Tibial nerve (tissue), 4 donors: ENCODE measurements at places on chromosomes 7 and 10. TPM values are rescaled to one million over a fixed set of nuclear protein-coding genes. Genes with fewer than 3 reads are reported as not detected.

The TMEM178B gene
- 0.63 TPM for total RNA-seq

The LBX1 gene
- total RNA-seq = 0.60 TPM

The WIPF3 gene
- total RNA-seq = 4.2 TPM

The MSMB gene
- total RNA-seq = not detected

The RTKN2 gene
- total RNA-seq = not detected

The COL1A2 gene
- total RNA-seq = 747 TPM

- no peak for DNase-seq
Measured at GRCh38 chr10:115432188-115432819, 339.1 kb downstream of the ATRNL1 start.

- no peak for DNase-seq
Measured at GRCh38 chr7:158705234-158705850, 738 bp upstream of the NCAPG2 start.

- no peak for DNase-seq
Measured at GRCh38 chr10:17811146-17811865, 2.2 kb downstream of the MRC1 start.

- no peak for DNase-seq
Measured at GRCh38 chr10:113407218-113407617, 145.6 kb upstream of the HABP2 start.

DNA sequence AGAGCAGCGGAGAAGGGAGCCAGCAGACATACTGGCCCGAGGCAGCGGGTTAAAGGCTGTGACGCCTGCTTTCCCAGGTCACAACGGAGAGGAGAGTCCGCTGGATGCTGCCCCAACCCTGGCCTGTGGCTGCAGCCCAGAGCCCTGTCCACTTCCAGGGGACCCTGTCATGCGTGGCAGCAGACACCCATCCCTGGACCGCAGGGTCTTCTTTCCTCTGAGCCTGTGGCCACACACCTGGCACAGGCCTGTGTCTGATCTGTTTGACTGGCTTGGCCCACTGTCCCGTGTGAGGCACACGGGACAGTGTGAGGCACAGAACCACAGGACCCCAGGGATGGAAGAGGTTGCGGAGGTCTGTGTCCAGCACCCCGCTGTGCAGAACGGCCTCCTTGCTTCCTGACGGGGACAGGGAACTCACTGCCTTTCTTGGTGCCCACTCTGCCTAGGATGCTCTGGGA, 42.4 kb downstream of the INSIG1 start:
- DNase-seq = no peak

- no peak for DNase-seq
Measured at GRCh38 chr7:143205560-143206293, 16.1 kb upstream of the TAS2R40 start.

DNA sequence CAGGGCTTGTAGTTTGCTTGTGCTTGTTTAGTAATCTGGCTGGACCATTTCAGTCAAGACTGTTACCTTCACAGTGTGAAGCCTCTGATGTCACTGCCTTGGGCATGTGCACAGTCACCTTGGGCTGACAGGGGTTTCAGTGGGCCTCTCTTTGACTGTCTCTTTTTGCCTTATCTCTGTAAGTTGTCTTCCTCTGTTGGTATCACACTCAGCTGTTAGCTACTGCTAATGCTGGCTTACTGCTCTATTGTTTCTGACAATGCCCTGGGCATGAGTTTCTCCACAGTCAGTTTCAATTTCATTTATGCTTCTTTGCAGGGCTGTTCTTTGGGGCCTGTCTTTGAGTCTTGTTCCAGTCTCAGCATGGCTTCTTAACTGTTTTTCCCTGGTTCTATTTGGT, 201.9 kb upstream of the SHH start:
- no peak for DNase-seq
